Activated B cell treated with CpG ODN at 0.5 μM for 24 hours (primary cell): ENCODE measurements at places on chromosomes 5 and 9. TPM values are rescaled to one million over a fixed set of nuclear protein-coding genes. Genes with fewer than 3 reads are reported as not detected.

- no peak for DNase-seq
- no peaks in the 10 kb centered on the region for H3K4me1 ChIP-seq
- H3K27me3 ChIP-seq = peaks cover 2% of the 10 kb centered on the region
- H3K36me3 ChIP-seq = no peaks in the 10 kb centered on the region
- no peak overlapping the region for H3K27ac ChIP-seq
Observed at GRCh38 chr5:177968661-177969211, 27.3 kb downstream of the PROP1 start.

DNA sequence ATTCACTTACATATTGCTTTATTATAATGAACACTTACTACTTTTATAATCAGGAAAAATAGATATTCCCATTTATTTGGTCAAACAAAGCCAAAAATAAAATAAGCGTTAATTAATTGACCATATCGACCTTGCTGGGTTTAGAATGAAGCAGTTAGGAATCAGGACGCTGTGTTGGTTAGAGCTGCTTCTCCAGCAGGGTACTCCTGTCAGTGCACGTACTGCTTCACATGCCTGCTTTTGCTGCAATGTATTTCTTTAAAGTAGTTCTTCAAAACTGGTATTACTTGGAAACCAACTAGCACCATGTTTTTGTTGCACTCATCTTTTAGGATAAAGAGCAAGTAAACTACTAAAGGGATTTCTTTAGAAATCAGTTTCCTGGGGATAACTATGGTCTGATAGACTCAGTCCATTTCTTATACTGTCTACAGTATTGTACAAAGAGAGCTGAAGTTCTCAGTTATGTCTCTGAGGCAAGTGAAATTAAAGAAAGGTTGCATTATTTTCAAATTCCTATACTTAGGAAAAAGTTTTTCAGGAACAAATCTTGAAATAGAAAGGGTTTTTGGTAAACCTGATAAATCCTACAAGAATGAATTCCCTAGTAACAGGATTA, 6.8 kb upstream of the TRMO start:
- DNase-seq = no peak
- H3K4me3 ChIP-seq = no peak overlapping the region
- H3K27me3 ChIP-seq = no peaks in the 10 kb centered on the region

- H3K27me3 ChIP-seq = no peaks in the 10 kb centered on the region
- H3K4me3 ChIP-seq = no peak overlapping the region
- no peak for DNase-seq
- H3K36me3 ChIP-seq = no peaks in the 10 kb centered on the region
Observed at GRCh38 chr9:127534931-127535330, 77.1 kb upstream of the STXBP1 start.

DNA sequence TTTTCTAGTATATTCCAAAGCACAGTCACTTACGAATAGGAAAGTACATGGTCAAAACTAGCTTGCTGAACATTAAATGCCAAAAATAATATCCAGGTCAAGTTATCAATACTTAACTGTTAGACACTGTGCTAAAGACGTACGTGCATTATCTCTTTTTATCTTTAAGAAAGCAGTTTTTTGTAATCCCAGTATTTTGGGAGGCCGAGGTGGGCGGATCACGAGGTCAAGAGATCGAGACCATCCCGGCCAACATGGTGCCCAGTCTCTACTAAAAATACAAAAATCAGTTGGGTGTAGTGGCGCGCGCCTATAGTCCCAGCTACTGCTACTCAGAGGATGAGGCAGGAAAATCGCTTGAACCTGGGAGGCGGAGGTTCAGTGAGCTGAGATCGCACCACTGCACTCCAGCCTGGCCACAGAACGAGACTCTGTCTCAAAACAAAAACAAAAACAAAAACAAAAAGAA, 2.7 kb upstream of the HSPA5 start:
- no peak overlapping the region for H3K4me3 ChIP-seq
- peaks cover 28% of the 10 kb centered on the region for H3K36me3 ChIP-seq
- DNase-seq = no peak
- no peaks in the 10 kb centered on the region for H3K27me3 ChIP-seq

- H3K27me3 ChIP-seq = no peaks in the 10 kb centered on the region
- no peak for DNase-seq
- peaks cover 9% of the 10 kb centered on the region for H3K4me1 ChIP-seq
- H3K36me3 ChIP-seq = peaks cover 57% of the 10 kb centered on the region
- peak overlapping the region; percentile 9 for H3K27ac ChIP-seq
Observed at GRCh38 chr5:43638107-43638506, 35.1 kb downstream of the NNT start.

DNA sequence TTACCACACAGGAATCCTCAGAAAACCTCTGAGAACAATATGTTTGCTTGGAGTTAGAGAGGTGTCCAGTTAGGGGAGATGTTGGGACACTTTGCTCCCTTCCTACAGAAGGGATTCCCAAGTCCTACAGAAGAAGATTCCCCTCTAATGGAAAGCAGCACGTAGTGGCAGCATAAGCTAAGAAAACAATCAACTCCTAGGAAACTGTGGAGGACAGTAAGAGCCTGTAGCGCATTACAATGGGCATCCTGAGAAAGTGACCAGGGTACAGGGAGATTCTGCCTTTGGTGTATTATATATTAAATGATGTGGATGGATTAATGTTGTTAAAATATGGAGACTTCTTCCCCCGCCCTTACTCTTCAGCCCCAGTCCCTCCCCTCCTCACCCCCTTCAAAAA, 13.9 kb upstream of the RIC1 start:
- H3K36me3 ChIP-seq = peaks cover 4% of the 10 kb centered on the region
- H3K27ac ChIP-seq = peak overlapping the region; percentile 56
- H3K4me1 ChIP-seq = peaks cover 50% of the 10 kb centered on the region
- no peak overlapping the region for H3K4me3 ChIP-seq
- H3K27me3 ChIP-seq = no peaks in the 10 kb centered on the region

- no peak for DNase-seq
- peaks cover 32% of the 10 kb centered on the region for H3K27me3 ChIP-seq
- no peak overlapping the region for H3K27ac ChIP-seq
- H3K4me3 ChIP-seq = no peak overlapping the region
- no peaks in the 10 kb centered on the region for H3K4me1 ChIP-seq
Observed at GRCh38 chr9:129471201-129472019, 149.5 kb downstream of the C9orf50 start.

The CENPP gene
- total RNA-seq = 5.7 and 5.9 TPM in 2 replicates

The GPX3 gene
- total RNA-seq = 0.18 and 0.76 TPM in 2 replicates

DNA sequence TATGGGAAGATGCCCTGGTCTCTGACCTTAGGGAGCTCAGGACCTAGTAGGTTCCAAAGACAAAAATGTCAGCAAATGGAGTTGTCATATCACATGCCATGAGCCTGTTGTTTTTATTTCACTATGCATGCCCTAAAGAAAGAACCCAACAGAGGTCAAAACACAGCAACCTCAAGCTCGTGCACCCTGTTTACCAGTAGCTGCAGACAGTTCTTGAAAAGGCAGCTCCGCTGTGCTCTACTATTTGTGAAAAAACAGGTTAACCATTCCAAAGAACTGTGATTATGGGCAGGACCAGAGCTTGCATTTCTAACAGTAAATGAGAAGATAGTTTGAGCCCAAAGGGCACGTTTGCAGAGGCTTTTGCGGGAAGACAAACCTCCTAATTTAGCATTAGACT, 22.8 kb downstream of the ITK start:
- peaks cover 7% of the 10 kb centered on the region for H3K4me1 ChIP-seq
- no peaks in the 10 kb centered on the region for H3K27me3 ChIP-seq
- H3K36me3 ChIP-seq = no peaks in the 10 kb centered on the region
- no peak overlapping the region for H3K27ac ChIP-seq
- H3K4me3 ChIP-seq = no peak overlapping the region
- no peak for DNase-seq

The PCSK1 gene
- not detected in 2 replicates for total RNA-seq

DNA sequence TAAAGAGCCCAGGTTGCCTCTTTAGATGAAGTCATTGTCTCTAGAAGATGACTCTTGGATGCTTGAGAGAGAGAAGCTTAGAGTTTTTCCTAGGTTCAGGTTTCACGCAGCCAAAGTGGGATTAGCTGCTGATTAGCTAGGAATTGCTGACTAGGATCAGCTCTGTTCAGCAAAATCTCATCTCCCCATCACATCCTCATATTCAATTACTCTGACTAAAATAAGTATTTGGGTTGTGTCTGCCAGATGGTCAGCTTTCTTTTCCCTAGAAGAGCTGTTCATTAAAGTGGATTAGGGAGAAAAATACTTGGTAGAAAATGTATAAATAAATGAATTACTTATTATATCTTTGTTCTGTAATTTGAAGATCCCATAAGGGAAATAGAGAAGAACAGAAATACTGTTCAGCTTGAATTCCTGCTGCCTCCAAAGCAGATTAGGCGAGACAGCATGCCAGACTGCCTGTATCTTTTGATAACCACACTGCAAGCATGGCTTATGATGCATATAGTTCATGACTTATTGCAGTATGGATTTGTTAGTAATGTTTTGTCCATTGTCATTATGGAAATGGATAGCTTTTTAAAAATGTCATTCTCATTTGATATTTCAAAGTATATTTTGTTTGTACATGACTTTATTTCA, 184.8 kb upstream of the CD180 start:
- DNase-seq = no peak
- H3K36me3 ChIP-seq = no peaks in the 10 kb centered on the region
- peaks cover 9% of the 10 kb centered on the region for H3K27me3 ChIP-seq
- H3K4me3 ChIP-seq = no peak overlapping the region
- no peak overlapping the region for H3K27ac ChIP-seq

The KIF4B gene
- total RNA-seq = not detected in 2 replicates

The IL5 gene
- not detected in 2 replicates for total RNA-seq
